Muscle of arm (tissue), 14 donors: ENCODE measurements at places on chromosomes 3 and 15.

- peak; percentile 18 for DNase-seq
Measured at GRCh38 chr3:187858041-187858440, 112.8 kb upstream of the BCL6 start.

GRCh38 chr3:29683018-29683993 lies 402.4 kb downstream of the RBMS3 start:
- DNase-seq, result no peak

- no peak for DNase-seq
Measured at GRCh38 chr3:153396581-153396980, 234.6 kb downstream of the RAP2B start.

DNA sequence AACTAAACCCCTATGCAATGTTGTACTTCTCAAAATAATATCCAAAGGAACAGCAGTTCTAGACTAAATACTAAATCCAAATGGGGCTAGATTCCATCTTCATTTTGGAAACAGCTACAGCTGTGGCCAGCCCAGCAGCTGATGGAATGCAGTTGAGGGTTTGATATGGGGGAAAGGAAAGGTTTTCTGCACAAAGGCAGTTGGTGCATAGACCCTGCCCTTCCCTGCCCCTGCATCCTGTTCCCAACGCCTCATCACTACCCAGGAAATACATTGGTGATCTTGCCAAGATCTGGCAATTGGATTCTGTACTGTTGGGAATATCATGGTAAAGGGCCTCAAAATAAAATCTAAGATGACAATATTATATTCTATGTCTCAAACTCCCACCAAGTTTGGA lies 43.9 kb downstream of the DTWD1 start:
- no peak for DNase-seq

GRCh38 chr3:186260726-186261125 lies 101.3 kb downstream of the DGKG start:
- no peak for DNase-seq

DNA sequence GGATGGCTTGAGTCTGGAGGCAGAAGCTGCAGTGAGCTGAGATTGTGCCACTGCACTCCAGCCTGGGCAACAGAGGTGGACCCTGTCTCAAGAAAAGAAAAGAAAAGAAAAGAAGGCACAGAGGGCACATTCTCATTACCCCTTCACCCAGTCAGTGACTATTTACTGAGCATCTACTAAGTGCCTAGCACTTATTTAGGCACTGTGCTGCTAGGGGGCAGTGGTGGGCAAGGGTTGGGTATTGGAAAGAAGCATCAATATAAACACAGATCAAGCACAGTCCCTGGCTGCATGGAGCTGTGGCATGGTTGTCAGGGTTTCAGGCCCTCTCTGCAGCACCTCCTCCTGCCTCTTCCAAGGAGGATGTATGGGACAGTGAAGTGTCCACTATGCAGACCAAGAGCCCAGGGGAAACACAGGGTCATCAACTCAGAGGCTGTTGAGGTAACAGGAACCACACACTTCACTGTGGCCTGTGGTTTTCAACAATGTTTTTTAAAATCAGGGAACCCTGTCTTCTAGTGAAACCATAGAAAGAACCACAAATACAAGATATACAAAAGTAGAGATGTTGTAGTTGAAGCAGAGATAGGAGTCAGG lies 138.5 kb downstream of the RAB11A start:
- no peak for DNase-seq

DNA sequence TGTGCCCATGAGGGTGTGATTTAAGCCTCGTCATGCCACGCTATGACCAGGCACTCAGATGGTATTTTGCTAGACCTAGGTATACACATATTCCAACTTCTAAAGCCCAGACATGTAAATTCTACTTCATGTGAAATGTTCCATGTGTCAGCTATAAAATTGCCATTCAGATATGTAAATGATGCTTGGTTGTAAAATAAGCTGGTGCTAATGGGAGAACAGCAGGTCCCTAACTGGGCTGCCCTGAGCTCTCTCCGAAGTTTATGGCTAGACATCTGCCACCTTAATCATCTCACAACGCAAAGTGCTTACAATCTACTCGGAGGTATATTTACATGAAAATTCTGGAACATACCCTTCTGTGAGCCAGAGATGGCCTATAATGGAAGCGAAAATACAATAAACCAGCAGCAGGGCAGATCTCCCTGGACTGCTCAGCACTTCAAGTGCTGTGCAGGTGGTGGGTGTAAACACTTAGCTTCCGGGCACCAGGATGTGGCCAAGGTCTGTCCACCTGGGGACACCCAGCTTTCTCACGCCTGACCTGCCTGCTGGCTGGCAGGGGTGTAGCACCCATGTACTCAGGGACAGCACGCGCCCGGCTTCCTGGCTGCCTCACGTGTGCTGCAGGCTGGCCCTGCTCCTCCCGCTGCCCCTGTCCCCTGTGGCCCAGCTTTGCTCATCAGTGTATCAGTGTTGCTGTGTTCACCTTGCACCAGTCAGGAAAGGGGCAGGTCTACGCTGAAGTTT lies 82.0 kb downstream of the CHDH start:
- no peak for DNase-seq

GRCh38 chr3:46231323-46231722 lies 10.9 kb upstream of the CCR3 start:
- DNase-seq, result no peak

DNA sequence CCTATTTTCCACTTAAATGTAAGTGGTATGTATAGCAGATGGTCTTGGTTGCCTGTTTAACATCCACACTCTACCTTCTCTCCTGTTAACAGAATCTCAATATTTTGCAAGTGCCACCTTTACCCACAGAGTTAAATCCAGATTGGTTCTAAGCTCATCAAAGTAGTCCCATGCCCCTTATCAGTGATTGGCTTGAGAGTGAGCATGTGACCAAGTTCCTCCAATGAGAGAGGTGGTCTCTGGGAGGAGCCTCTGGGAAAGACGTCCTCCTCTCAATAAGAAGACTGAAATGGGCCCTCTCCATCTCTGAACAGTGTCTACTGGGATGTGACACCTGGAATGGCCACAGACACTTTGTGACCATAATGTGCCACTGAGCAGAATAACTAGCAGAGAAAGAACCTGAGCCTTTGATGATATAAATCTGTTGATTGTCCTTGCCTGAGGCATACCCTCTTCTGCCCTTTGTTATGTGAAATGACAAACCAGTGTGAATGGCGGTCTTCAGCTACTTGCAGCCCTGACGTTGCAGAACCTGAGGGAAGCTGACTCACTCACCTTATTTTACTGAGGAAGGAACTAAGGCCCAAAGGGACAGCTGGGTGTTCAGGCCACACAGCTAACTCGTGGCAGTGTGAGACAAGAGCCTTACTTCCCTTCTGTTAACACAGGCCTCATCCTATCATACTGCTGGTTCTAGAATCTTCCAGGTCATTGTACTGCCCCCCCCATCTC lies 42.4 kb upstream of the LARS2 start:
- DNase-seq, result no peak
